ENCODE measurements at places on chromosomes 7 and 10.

DNA sequence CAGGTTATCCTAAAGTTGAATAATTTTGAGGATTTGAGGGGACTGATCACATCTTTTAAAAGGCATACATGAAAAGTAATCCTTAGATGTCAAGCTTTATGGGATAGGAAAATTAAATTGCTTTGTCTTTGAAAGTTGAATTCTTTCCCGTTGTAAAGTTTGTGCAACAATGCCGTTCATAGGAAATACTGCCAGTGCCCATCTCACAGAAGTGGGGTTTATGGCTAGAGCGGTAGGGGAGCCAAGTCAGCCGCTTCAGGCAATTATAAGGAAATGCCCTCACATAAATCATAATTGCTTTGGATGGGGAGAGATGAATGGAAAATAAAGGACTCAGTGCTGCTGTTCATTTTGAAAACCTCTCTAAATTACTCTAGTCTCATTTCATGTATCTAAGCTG, 18.1 kb downstream of the CDC123 start:
- DNase-seq = no peak

DNA sequence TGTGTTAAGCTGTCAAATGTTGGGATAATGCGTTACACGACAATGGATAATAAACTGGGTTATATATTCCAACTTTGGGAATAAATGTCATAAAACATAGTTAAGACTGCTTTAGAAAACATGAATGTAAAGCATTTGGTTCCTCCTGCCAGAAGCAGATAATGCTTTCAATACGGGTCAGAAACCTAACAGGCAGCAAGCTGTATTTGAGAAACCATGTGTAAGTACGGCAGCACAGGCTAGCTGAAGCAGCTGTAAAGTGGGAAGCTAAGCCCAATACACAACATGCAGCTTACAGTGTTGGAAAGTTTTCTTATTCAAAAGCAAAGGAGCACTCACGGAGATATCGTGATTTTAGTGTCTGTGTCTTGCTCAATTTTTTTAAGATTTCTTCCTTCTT, 46.5 kb downstream of the MALSU1 start:
- DNase-seq = no peak

- DNase-seq = no peak
These were observed 1.2 kb downstream of the CFAP69 start for GRCh38 chr7:90246171-90246570.

GRCh38 chr10:21314906-21315644, 210.4 kb downstream of the SKIDA1 start:
- DNase-seq = no peak

GRCh38 chr7:90752051-90752450, 155.9 kb downstream of the CDK14 start:
- no peak for DNase-seq

Measured in T-helper 9 cell (primary cell).